ENCODE measurements at places on chromosomes 16 and 17. TPM values are rescaled to one million over a fixed set of nuclear protein-coding genes. Genes with fewer than 3 reads are reported as not detected.

The HOXB7 gene
- total RNA-seq = 0.80 TPM

The DHX40 gene
- 21.7 TPM for total RNA-seq

The CTRB2 gene
- total RNA-seq = not detected

The ELMO3 gene
- 0.51 TPM for total RNA-seq

The HS3ST2 gene
- 0.24 TPM for total RNA-seq
